Right renal pelvis (tissue), 4 donors: ENCODE measurements at places on chromosomes 2 and 18. TPM values are rescaled to one million over a fixed set of nuclear protein-coding genes. Genes with fewer than 3 reads are reported as not detected.

The LMAN1 gene
- polyA plus RNA-seq = 133 TPM

The NEU2 gene
- polyA plus RNA-seq = not detected

The RNF152 gene
- polyA plus RNA-seq = 9.3 TPM

The DPP10 gene
- polyA plus RNA-seq = 12.1 TPM

The RGPD4 gene
- polyA plus RNA-seq = not detected

The RAB17 gene
- 15.0 TPM for polyA plus RNA-seq

The ACMSD gene
- polyA plus RNA-seq = 44.7 TPM

The KLHL30 gene
- 0.47 TPM for polyA plus RNA-seq

The RND3 gene
- 60.8 TPM for polyA plus RNA-seq

The AQP4 gene
- 0.55 TPM for polyA plus RNA-seq

The ABHD1 gene
- 1.3 TPM for polyA plus RNA-seq

The IL1R2 gene
- polyA plus RNA-seq = 0.66 TPM

The PRKAG3 gene
- 0.05 TPM for polyA plus RNA-seq

The ALPG gene
- 0.04 TPM for polyA plus RNA-seq

The ZNF396 gene
- 6.5 TPM for polyA plus RNA-seq

DNA sequence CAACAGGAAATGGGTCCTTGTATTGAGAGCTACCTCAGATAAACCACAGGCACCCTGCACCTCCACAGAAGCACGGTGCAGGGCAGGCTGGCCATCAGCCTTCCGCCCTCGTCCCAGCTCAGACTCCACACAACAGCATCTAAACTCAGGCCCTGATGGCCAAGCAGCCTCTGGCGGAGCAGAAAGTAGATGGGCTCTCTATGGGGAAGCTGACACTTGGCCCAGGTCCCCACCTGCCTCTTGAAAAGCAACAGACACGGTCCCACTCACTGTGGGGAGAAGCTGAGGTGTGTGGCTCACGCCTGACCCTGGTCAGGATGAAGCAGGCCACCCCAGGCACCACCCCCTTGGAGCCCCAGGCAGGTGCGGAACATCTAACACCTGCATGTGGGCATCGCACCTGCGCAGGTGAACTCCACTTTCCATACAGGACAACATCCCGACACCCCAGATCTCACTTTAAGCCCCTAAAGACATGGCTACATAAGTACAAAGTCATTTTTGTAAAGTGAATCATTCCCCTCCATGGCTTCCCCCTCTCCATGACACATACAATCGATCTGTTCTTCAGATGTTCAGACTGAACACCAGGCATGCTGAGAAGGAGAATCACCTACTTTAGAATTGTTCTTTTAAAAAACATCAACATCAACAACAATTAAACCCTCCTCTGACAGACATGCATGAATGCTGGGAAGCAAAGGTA, 208.4 kb downstream of the ZBTB7C start:
- DNase-seq = no peak

- DNase-seq = no peak
Observed at GRCh38 chr18:50162486-50163304, 32.3 kb downstream of the MYO5B start.

DNA sequence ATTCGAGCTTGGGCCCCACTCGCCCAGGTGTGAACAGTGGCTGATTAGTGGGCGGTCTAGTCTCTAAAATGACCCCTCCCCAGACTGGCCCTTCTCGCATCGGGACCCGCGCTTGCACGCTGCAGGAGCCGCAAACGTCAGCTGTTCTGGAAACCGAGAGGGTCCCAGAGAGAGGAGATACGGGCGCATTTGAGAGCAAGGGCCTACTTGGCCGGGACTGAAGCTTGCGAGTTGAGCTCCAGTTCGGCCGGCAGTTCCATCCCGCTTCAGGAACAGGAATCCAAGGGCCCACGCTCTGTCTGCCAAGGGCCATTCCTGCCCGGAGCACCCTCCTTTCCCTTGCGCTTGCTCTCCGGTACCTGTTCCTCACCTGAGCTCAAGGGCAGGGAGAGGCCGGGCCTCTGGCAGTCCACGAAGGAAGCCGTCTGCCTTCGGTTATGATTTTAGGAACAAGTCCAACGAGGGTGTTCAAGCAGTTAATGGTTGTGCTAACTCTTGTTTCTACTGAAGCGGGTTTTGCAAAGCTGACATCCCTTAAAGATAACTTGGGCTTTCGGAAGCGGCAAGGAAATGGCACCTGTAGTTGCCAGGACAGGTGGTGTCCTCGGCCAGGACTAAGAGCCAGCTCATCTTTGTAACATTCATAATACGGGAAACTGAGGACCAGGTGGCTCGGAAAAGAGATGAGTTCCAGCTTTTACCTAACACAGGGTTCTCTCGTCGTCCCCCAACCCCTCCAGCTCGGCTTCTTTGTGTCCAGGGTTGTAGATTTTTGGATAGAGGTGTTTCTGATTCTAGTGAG, 3.9 kb upstream of the DLX1 start:
- no peak for DNase-seq

- no peak for DNase-seq
Observed at GRCh38 chr2:170141865-170142264, 36.1 kb upstream of the MYO3B start.

DNA sequence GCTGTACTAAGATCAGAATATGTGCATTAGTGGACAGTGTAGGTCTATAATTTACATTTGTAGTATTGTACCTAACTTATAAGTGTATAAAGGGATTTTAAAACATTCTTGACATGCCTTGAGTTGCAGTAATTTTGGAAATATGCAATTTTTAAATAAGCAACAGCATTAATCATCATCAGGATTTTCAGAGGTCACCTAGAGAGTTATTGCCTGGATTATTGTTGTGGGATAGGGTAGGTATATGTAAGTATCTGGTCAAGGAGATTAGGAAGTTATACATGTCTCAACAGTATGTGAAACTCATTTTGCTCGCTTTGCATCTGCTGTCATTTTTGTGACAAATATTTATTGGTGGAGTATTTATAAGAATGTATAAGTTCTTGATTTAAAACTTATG, 184.2 kb downstream of the WDR7 start:
- DNase-seq = no peak

GRCh38 chr18:34772887-34773286, 62.8 kb downstream of the DTNA start:
- no peak for DNase-seq

- no peak for DNase-seq
Observed at GRCh38 chr2:186189816-186190215, 296.2 kb upstream of the ZC3H15 start.

- no peak for DNase-seq
Observed at GRCh38 chr18:67428805-67429204, 87.7 kb downstream of the DSEL start.

DNA sequence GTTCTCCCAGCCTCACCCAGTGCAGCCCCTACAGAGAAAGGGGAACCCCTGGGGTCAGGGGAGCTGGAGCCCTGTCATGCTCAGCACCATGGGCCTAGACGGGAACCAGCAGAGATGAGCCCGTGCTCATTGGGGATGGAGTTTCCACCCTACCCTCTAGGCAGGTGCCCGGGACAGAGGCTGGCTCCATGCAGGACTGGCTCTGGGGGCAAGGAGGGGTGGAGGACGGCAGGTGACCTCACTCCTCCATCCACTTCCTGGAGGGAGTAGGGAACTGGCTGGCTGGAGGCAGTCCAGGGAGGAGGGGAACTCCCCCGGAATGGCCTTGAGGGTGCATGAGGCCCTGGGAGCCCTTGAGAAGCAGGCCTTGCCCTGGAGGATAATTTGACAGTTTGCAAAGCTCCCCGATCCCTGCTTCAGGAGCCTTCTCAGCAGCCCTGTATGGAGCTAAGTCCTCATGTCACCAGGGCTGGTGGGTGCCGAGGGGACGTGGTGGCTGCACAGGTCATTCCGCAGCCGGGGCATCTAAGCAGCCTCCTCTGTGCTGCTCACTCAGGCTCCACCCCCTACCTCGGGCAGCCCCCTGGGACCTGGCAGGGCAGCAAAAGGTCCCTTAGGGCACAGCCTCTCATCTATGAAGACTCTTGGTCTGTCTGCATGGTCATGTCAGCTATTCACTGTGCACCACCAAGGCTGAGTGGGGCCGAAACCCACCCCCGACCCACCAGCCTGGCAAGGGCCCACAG, 2.1 kb downstream of the NEURL3 start:
- no peak for DNase-seq

DNA sequence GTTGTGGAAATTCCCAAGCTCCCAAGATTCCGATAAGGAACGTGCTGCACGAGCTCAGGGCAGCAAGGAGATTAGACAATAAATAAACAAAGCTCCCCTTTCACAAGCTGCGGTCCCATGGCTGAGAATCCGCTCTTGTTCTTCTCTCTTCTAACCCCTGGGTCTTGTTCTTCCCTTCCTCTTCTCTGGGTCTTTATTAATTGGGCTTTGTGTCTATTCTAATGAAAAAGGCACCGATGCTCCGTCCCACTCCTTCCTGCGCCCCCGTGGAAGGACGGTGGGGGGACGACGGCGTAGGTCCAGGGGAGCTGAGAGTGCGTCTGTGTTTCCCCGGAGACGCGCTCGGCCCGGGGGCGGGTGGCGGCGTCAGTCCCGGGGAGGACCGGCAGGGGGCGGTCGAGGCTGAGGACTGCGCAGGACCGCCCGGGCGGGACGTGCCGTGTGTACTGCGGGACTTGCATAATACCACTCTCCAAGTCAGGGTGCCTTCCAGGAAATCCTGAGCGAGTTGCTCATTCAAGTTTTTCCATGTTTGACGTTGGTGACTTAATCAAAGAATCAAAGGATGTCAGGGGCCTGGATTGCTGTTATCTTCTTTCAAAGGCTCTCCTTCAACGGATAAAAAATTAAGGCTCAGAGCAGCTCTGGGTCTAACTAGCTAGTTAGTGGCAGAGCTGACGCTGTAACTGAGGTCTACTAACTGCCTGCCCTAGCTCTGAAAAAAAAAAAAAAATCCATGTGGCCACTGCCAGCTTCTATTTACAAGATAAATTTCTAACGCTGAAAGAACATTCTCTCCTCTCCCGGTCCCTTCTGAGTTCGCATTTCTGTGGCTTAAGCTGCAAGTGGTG, 321.4 kb downstream of the TGIF1 start:
- DNase-seq = peak; percentile 74

GRCh38 chr2:234488913-234489451, 7.9 kb downstream of the ARL4C start:
- no peak for DNase-seq

DNA sequence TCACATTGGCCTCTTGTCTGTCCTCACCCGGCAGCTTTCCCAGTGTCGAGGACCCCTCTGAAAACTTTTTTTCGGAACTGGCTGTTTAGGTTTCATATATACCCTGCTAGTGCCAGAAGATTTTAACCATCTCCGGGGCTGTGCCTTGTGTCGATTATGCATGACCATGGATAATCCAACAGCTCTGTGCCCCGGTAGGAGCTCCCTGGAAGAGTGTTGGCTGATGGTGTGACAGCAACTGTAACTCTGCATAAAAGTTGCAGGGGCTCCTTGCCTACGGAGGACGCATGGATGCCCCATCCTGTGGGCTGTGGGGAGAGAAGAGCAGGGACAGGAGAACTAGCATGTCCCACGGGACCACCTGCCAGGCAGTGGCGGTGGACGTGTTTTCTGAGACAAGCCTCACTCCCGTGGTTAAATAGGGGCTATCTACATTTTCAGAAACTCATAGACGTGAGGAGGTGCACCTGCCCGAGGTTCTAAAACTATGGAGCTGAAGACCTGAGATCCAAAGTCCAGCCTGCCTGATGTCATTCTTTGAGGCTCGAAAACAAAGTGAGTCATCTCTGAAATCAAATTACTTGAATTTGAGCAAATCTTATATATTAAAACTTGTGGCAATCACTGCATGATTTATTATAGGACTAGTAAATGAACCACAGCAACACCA, 437.2 kb upstream of the HS6ST1 start:
- no peak for DNase-seq

- no peak for DNase-seq
Observed at GRCh38 chr2:224658780-224659405, 57.3 kb downstream of the CCDC195 start.

DNA sequence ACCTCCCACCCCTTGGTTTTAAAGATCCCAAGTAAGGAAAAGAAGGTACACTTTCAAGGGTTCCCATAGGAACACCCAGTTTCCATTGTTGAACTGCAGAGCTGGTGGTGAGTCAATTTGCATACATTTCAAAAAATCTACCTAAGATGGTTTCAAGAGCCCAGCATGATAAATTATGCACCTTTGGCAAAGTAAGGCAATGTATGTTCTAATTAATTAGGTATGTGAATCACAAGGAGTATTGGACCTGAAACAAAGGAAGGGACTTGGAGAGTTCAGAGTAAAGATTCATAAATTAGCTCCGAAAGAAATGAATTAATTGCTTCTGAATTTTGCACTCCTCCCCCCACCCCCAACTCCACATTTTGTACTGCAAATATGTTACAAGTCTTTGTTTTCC, 459.7 kb downstream of the LRATD1 start:
- no peak for DNase-seq

DNA sequence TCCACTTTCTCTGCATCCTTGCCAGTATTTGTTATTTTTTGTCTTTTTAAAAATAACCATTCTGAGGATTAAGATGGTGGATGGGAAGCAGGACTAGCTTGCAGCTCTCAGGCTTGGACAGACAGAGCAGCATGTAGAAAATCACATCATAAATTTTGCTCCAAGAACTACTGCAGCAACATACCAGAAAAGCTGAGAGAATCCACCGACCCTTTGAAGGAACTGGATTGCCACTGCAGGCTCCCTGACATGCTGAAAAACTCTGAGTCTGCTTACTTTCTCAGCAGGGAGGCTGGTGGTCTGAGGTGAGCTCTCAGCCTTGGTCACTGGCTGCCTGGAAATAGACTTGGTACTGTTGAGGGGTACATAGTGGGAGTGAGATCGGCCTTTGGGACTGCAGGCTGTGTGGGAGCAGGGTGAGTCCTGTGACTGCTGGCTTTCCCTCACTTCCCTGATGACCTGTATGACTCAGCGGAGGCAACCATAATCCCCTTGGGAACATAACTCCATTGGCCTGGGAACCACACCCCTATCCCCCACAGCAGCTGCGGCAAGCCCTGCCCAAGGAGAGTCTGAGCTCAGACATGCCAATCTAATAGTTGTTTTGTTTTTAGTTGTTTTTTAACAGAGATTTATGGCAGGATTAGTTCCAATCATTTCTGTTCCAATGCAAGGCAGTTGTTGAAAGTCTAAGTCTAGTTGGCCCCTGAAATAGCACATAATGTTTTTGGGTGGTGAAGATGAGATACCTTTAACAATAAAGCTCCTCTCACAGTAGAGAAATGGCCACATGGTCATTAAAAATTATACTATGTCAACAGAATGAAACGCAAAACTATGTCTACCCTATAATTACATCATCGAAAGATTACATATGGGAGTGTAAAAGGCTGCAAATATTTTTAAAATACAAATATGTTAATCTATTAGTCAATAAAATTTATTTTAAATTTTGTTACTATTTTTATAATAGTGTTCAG, 414.2 kb upstream of the CHAC2 start:
- DNase-seq = no peak

- no peak for DNase-seq
Observed at GRCh38 chr2:142030735-142031134, 100.1 kb downstream of the LRP1B start.

DNA sequence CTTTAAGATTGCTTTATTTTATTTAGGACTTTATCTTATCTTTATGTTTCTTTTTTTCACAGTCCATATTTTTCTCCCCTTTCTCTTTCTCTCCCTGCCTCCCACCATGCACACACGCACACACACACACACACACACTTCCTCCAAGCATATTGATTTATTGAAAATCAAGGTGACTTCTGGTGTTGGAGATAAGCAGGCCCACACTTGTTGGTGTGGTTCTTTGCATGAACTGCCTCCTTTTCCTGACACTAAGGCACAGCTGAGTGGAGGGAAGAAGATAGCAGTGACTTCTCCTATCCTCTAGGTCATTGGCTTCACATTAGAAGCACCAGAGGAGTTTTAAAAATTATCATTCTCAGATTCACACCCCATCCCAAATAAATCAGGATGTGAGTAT, 18.0 kb downstream of the TBR1 start:
- no peak for DNase-seq
